ENCODE measurements at places on chromosomes 13 and 19.

DNA sequence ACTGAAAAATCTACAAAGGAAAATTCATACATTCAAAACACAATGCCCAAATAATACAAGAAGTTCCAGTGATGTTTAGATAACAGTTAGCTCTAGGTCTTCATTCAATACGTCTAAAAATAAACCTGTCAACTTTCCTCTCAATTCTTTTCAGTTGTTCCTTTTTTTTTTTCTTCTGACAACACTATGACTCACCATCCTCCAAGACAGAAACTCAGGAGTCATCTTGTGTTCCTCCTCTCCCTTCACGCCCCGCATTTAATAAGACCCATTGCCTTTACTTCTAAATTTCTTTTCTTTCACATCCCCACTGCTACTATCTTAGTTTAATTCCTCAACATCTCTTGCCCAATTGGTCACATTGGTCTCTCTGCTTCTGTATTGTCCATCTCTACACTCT lies 759.9 kb downstream of the GPC5 start:
- no peak for DNase-seq

DNA sequence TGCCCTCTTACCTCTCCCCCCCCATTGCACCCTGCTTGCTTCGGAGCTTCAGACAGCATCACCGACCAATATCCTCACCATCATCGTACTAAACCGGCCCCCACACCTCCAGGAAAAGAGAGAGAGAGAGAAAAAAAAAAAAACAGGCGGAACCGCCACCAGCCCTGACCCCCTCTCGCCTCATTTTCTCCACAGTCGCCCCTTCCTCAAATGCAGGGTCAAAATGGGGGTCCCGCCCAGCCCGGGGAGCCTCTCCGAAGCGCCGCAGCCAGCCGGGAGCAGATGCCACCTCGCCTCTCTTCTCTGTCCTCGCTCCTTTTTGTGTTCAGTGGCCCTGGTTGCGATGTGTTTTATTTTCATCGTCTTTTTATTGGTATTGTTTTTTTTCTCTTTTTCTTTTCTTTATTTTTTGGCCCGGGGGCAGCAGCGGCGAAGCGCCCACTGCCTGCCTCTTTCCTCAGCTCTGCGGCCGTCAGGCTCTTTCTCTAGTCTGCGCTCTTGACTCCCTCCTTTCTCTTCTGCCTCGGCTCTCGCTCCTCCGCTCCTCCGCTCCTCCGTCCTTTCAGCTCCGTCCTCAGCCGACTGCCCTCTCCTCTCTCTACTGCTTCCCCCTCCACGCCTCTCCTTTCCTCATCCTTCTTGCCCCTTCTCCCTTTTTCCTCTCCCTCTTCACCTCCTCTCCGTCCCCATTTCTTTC lies 41.4 kb downstream of the DEDD2 start:
- no peak for DNase-seq

DNA sequence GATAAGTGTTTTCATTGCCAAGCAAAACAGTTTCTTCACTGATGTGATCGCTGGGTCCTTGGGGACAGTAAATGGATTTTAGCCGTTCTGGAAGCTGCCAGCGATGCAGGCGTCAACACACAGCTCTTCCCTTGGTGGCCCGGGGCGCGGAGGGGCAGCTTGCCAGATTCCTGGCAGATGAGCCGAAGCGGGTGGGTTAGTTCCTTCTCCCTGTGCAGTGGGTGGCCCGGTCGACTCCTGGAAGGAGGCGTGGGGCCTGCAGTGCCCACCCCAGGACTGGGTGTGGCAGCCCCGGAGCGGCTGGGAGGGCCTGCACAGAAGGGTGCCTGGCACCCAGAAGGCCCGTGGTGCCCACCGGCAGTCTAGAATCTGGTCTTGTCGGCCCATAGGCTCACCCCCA lies 69.0 kb downstream of the KDM4B start:
- DNase-seq, result no peak

DNA sequence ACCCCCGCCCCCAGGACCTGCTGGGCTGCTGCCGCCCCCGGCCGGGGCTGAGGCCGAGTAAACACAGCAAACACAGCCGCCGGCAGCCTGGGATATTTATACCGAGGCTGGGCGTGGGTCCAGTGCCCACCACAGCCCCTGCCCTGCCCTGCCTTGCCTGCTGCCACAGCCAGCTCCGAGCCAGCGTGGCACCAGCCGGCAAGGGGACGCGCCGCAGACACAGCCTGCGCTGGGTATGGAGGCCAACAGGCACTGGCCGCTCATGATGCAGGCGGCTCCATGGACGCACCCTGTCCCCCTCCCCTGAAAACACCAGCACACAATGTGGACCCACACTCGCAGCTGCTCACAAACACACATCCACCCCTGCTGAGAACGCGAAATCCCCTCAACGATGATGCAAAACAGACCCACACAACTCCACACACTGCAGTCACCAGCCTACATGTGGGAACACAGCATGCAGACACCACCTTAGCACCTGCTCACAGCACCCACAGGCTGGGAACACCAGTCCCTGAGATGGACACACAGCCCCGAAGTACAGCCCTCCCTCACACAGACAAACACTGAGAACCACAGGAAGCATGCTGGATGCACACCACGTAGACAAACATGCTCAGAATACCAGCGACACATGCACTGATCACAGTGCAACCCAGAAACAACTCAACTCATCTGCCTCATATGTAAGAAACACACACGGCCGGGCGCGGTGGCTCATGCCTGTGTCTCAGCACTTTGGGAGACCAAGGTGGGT lies 16.2 kb downstream of the CCDC97 start:
- no peak for DNase-seq

GRCh38 chr19:39436350-39436716 lies 584 bp upstream of the RPS16 start:
- no peak for DNase-seq

- no peak for DNase-seq
These were observed 42.3 kb downstream of the TPTE2 start for GRCh38 chr13:19519049-19519448.

DNA sequence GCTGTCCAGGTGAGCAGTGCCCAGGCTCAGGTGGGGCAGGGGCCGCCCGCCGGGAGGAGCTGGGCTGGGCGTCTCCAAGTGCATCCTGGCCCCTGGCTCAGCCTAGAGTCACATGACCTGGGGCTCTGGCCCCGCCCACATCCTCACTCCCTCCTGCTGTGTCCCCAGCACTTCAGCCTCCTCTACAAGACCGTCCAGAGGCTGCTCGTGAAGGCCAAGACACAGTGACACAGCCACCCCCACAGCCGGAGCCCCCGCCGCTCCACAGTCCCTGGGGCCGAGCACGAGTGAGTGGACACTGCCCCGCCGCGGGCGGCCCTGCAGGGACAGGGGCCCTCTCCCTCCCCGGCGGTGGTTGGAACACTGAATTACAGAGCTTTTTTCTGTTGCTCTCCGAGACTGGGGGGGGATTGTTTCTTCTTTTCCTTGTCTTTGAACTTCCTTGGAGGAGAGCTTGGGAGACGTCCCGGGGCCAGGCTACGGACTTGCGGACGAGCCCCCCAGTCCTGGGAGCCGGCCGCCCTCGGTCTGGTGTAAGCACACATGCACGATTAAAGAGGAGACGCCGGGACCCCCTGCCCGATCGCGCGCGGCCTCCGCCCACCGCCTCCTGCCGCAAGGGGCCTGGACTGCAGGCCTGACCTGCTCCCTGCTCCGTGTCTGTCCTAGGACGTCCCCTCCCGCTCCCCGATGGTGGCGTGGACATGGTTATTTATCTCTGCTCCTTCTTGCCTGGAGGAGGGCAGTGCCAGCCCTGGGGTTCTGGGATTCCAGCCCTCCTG lies 16.8 kb upstream of the CELF5 start:
- DNase-seq, result no peak

DNA sequence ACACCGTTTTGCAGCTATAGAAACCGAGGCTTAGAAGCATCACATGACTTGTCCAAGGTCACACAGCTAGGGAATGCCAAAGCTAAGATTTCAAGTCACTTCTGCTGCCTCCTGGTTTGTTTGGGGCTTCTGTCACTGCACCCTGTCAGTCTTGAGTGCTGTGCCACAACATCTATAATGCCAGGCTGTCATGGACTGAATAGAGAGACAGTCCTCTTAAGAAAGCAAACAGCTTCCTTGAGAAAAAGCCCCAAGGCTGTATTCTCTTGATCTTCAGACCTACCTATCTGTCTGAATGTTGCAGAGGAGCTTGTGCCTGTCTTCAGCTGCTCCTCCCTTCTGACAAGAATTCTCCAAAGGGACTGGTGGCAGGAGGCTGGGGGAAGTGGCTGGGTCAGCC lies 81.6 kb downstream of the OLFM4 start:
- DNase-seq, result no peak

GRCh38 chr13:90447734-90448101 lies 899.8 kb upstream of the MIR17HG start:
- DNase-seq, result no peak

- no peak for DNase-seq
These were observed 217.5 kb downstream of the ABCC4 start for GRCh38 chr13:95083758-95084157.

DNA sequence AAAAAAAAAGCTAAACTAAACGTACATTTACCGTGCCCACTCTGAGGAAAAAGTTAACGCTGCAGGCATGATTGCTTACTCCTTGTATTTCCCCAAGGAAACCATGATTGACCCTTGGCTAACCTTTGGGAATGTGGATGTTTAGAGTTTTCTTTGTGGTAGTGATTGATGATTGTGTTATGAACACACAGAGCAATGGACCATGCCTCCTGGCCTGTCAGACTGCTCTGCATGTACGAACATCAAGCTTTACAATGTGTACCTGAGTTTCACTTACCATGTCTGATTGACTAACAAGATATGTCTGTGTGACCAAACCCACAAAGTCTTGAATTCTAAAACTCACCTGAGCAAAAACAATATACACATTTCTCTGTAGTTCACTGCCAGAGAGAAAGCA lies 35.1 kb downstream of the MYCBP2 start:
- DNase-seq, result no peak

- DNase-seq, result no peak
These were observed 82.7 kb upstream of the PCDH8 start for GRCh38 chr13:52931131-52931530.

GRCh38 chr13:49791315-49791710 lies 1.2 kb downstream of the KPNA3 start:
- DNase-seq, result peak; percentile 34

DNA sequence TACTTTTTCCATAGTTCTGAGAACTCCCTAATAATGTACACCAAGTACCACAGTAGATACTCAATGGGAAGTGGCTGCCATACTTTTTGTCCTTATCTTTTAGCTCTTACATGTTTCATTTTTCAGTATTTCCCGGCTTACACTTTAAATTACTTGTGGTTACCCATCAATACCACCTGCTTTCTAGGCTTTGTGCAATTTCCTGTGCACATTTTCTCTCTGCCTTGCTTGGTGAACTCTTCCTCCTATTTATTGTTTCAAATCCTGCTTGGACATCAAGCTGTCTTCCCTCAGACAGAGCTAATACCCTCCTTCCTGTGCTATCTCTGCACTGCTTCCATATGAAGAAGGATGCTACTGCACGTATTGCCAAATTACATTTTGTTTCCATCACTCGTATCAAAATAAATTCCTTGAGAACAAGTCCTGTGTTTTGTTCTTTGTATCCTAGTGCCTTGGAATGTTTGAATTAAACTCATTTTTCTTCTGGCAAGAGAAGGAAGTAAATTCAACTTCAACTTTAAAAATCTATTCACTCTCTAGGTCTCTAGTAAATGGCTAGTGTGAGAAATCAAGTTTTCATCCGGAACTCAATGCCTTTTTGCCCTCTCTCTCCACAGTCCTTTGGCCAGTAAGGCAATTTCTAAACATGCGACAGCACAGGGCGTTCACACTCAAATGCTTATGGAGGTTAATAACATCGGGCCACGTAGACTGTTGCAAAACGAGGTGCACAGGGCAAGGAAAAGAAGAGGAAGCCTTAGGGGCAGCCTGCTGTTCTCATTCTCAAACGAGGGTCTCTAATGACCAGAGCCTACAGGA lies 5.6 kb downstream of the ZAR1L start:
- peak; percentile 74 for DNase-seq

DNA sequence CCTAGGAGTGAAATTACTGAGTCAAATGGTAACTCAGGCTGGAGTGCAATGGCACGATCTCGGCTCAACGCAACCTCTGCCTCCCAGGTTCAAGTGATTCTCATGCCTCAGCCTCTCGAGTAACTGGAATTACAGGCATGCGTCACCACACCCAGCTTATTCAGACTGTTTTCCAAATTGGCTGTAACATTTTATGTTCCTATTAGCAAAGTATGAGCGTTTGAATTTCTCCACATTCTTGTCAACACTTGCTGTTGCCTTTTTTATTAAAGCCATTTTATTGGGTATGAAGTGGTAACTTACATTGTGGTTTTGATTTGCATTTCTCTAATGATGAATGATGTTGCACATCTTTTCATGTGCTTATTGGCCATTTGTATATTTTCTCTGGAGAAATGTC lies 7.9 kb downstream of the IPO5 start:
- no peak for DNase-seq

DNA sequence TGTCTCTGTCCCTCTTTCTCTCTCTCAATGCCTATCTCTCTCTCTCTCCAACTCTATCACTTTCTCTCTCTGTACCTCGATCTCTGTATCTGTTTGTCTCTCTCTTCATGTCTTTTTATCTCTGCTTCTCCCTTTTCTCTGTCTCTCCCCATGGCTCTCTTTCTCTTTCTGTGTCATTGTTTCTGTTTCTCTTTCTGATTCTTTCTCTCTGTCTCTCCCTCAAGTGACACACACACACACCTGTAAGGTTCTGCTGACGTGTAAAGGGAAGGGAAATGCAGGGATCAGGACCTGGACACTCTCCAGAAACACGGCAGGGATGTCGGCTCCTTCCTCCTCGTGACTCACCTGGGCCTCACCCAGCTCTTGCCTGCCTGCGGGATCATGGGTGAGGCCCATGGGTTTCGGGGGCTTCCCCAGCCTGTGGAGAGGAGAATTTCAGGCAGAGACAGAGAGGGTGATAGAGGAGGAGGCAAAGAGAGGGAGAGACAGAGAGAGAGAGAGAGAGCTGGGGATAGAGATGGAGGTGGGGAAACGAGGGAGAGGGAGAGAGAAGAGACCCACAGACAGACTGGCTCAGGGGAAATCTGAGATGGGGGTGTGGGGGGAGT lies 5.4 kb upstream of the PLAUR start:
- DNase-seq, result no peak

GRCh38 chr13:45362939-45363338 lies 22.0 kb upstream of the TPT1 start:
- peak; percentile 36 for DNase-seq

DNA sequence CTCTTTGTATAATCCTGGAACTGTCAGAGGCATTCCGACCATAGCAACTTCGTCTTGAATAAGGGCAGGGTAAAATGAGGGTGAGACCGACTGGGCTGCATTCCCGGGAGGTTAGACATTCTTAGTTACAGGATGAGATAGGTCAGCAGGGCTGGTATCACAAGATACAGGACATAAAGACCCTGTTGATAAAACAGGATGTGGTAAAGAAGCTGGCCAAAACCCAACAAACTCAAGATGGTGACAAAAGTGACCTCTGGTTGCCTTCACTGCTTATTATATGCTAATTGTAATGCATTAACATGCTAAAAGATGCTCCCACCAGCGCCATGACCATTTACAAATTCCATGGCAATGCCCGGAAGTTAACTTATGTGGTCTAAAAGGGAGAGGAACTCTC lies 27.7 kb upstream of the MBNL2 start:
- no peak for DNase-seq

- no peak for DNase-seq
These were observed 758 bp upstream of the CACNG7 start for GRCh38 chr19:53908106-53908934.
